ENCODE measurements at places on chromosomes 2 and 18.
A peak's percentile ranks its signal among the peaks of the same experiment; 100 is the strongest.

GRCh38 chr2:166768393-166769123 is 119.7 kb upstream of the XIRP2 start:
- no peak for DNase-seq

DNA sequence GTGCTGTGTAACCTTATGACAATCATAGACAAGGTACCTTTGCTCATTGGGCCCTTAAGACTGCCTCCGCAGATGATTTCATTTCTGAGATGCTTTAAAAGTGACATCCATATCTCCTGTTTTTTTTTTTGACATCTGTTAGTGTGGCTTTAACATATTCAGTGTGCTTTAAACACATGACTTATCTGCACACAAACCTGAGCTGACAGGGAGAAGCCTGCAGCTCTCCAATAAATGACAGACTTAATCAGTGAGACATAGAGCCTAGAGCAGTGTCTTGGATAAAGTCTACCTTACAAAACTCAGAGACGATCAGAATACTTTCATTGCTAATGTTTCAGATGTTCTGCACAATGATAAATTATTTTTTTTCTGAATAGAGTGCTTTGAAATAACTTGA is 130.7 kb downstream of the UBE2E3 start:
- no peak for DNase-seq

DNA sequence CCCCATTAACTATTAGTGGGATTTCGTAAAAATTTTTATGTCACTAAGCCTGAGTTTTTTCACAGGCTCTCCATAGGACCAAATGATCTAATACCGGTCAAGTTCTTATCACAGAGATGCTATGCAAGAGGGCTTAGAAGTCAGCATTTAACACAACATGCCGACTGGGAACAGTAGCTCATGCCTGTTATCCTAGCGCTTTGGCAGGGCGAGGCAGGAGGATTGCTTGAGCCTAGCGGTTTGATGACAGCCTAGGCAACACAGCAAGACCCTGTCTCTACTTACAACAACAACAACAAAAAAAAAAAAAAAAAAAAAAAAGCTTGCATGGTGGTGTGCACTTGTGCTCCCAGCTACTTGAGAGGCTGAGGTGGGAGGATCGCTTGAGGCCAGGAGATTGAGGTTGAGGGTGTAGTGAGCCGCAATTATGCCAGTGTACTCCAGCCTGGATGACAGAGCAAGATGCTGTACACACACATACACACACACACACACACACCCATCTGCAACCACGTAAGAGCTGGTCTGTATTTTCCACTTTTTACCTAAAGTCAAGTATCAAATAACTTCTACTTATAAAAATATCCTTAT is 67.6 kb upstream of the FAM124B start:
- no peak for DNase-seq

GRCh38 chr18:25639596-25639995 is 287.6 kb upstream of the ZNF521 start:
- DNase-seq, result no peak

- no peak for DNase-seq
These were observed 81.6 kb upstream of the NFU1 start for GRCh38 chr2:69518841-69519240.

DNA sequence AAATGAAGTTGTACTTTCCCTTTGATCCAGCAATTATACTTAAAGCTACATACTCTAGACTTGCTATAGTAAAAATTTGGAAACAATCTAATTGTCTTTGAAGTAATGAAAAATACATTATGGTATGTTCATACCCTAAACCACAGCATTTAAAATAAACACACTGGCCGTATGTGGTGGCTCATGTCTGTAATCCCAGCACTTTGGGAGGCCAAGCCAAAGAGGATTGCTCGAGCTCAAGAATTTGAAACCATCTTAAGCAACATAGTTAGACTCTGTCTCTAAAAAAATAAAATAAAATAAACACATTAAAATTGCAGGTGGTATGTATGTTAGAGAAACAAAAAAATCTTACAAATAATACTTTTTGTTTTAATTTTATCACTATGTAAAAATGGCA is 208.1 kb upstream of the KLHL14 start:
- DNase-seq, result no peak

DNA sequence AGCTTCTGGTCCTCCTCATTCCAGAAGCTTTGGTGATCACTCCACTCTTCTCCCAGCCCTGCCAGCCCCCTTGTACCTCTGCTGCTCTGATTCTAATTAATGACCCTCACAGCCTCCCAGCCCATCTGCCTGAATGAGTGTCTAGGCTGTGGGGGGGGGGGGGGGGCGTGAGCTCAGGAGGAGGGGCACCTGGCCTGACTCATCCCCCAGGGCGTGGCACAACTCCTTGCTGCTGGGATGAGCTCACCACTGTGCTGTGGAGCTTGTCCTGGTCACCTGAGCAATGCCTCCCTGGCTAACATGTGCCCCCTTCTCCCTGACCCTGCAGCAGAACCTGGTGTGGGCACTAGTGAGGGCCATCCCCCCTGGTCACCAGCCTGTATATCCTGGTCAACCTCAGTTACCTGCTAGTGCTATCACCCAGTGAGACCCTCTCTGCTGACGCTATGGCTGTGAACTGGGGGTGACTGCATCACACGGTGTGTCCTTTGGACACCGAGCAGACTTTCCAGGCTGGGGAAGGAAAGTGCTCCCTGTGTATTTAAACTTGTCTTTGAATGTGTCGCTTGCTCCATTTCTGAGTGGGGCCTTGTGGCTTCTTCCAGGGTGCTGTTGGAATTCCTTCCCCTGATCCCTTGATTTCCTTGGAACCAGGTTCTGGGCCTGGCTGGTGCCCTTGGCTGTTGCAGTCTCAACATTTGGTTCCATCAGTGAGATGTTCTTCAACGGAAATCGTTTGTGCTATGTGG is 41.5 kb upstream of the PUM2 start:
- DNase-seq, result no peak

DNA sequence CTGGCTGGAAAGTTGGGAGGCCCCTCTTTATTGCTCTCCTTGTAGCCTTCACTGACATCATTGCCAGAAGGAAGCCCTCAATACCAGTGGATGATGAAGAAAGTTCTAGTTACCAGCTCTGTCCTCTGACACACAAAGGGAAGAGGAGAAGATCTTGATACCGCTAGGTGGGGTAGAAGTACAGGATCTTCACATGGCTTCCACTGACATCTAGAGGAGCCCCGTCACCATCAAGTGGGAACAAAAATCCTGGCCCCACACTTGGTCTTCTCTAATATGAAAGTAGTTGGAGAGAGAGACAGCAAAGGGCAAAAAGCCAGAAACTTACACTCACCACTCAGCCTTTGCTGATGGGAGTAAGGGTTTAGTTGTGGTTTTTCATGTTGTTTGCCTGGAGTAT is 12.4 kb downstream of the XIRP2 start:
- DNase-seq, result no peak

GRCh38 chr2:36807223-36807886 is 110.8 kb downstream of the VIT start:
- no peak for DNase-seq

- DNase-seq, result no peak
These were observed 296.7 kb downstream of the PIEZO2 start for GRCh38 chr18:10852385-10853303.

GRCh38 chr2:25145803-25146202 is 22.6 kb downstream of the POMC start:
- DNase-seq, result no peak

DNA sequence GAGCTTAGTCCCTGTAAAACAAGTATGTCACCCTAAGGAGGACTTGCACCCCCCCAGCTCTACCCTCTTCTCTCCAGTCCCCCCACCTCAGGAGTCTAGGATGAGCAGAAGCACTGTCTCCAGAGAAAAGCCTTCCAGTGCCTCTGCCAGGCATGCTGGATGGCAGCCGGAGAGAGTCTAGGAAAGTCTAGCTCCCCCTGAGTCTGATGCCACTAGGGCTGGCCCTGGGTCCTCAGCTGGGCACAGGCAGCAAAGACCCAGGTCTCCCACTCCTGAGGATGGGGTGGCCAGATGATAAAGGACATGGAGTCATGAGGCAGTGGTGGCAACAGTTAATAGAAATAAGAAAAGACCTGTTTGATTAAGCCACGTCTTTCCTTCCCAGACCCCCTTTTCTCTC is 225.6 kb downstream of the CYP26B1 start:
- no peak for DNase-seq

- no peak for DNase-seq
These were observed 11.1 kb downstream of the EVA1A start for GRCh38 chr2:75549401-75550253.

DNA sequence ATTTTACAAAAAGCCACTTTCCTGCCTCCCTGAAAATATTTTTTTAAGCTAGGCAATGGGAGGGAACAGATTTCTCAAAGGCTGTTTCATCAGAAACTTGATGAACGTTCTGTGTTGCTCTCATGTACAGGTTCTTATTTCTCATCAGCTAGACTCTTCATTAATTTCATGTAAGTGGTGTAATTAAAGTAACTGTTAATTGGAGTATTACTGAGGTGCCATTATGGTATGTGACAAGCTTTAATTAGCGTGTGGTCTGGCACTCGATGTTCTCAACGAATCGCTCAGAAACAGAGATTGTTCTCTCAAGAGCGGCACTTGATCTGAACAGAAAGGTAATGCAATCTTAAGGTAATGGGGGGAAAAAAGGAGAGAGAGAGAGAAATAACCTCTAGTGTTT is 81.9 kb upstream of the MYCN start:
- no peak for DNase-seq

- DNase-seq, result no peak
These were observed 47.6 kb downstream of the CCBE1 start for GRCh38 chr18:59649591-59649990.

DNA sequence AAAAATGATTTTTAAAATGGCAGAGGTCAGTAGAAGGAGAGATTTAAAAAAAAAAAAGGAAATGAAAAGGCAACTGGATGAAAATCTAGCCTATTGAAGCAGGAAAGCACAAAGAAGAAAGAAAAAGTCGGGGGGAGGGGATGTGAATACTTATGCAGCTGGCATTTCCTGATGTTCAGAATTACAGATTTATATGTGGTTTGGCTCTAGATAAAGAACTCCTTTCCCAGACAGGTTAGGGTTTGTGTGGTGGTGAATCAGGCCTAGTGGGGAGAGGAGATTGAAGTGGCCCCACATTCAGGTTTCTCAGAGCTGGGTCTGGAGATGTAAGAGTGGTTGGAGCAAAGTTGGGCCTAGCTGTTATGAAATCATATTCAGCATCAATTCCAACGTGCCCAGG is 394.4 kb downstream of the FIGN start:
- no peak for DNase-seq

GRCh38 chr2:58558881-58559280 is 317.8 kb upstream of the FANCL start:
- no peak for DNase-seq

- no peak for DNase-seq
These were observed 175.4 kb upstream of the NETO1 start for GRCh38 chr18:73043211-73043610.

- peak; percentile 82 for DNase-seq
These were observed 50.0 kb downstream of the SLC8A1 start for GRCh38 chr2:40401896-40402295.

DNA sequence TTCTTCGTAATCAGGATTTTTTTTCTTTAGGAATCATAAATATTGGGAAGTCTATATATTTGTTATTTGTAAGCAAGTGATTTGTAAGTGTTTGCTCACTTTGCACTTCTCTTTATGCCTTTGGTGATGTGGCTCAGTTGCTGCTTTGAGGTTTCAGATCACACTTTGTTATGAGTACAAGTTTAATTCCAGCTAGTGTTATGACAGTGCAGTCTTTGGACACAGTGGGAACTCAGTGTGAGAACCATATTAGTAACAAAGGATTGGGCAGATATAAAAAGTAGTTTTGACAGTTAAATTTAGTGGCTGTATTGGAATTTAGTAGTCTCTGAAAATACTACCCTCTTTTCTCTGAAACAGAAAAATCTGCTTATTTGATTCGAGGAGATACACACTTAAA is 67.7 kb downstream of the ABI2 start:
- DNase-seq, result no peak

DNA sequence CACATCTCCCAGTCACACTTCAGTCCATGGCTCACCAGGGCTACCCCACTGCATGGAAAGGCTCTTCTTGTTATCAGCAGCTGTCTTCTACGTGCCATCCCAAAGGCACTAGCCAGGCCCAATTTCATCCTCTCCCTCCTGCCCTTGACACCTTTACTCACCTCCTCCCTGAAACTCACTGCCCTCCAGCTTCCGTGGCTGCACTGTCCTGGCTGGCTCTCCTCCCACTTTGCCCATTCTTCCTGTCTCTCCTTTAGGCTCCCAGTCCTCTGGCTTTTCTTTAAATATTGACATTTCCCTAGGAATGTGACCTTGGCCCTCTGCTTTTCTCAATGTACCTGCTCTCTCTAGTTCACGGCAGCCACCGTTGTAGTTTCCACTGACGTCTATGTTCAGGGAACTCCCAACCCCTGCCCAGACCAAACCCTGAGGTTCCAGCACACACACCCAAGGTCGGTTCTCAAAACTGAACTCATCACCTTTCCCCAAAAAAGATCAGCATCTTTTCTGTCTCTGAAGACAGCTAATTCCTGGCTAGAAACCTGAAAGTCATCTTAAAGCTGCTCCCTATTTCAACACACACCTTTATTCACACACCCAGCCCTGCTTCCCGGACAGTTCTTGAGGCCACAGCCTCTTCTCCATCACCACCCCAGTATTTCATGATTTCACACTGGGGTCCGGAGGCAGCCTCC is 36.7 kb downstream of the WDFY1 start:
- DNase-seq, result no peak

DNA sequence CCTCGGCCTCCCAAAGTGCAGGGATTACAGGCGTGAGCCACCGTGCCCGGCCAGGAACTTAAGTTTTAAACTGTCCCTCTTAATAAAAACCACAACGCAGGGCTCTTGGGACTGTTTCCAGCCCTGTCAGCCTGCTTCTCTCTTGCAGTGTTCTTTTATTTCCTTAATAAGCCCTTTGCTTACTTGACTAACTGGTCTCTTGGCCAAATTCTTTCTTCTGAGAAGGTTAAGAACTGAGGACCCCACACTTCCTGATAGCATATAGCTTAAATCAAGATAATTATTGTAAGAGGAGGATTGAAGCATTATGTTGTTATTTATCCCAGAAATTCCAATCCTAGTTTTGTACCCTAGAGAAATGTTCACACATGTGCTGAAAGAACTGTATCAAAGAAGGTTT is 128.2 kb upstream of the UXS1 start:
- no peak for DNase-seq

DNA sequence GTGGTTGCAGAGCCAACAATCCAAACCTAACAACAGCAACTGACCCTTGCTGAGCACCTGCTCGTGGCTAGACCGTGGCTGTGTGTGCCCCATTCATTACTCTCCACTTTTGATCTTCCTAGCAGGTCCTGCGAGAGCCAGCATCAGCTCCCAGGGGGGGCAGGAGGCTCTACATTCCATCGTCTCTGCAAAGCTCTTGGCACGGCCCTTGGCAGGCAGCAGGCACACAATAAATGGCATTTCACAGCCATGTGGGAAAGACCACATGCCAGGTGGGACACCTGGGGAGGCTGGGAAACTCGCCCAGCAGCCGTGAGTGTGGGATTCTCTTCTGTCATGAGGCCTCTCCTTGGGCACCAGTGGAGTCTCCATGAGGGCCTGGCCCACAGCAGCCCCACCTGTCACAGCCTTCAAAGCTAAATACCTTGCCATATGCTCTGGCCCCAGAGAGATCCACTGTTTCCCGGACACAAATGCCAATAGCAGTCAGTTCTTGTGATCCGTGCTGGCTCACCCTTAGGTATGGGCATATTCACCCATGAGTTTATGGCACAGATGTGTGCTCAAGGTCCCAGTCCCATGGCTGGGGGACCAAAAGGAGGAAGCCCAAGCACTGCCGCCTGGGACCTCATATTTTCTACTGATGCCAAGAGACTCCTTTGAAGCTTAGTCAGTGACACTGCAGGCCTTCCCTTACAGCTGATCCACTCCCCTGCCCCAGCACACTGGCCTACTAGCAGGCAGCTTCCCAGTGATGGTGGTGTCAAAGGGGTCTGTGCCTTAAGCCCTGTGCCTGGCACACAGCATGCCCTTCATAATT is 6.8 kb upstream of the TEX51 start:
- no peak for DNase-seq
